ENCODE measurements at places on chromosomes 1 and 21. TPM values are rescaled to one million over a fixed set of nuclear protein-coding genes. Genes with fewer than 3 reads are reported as not detected.

NR1I3 gene
- not detected for total RNA-seq

CD34 gene
- 0.51 TPM for total RNA-seq

PGBD5 gene
- not detected for total RNA-seq

- peak; percentile 18 for DNase-seq
Observed at GRCh38 chr1:100308777-100309176, 42.8 kb downstream of the RTCA start.

GRCh38 chr1:22919341-22920025 lies 53.2 kb downstream of the LACTBL1 start:
- DNase-seq, result no peak

DNA sequence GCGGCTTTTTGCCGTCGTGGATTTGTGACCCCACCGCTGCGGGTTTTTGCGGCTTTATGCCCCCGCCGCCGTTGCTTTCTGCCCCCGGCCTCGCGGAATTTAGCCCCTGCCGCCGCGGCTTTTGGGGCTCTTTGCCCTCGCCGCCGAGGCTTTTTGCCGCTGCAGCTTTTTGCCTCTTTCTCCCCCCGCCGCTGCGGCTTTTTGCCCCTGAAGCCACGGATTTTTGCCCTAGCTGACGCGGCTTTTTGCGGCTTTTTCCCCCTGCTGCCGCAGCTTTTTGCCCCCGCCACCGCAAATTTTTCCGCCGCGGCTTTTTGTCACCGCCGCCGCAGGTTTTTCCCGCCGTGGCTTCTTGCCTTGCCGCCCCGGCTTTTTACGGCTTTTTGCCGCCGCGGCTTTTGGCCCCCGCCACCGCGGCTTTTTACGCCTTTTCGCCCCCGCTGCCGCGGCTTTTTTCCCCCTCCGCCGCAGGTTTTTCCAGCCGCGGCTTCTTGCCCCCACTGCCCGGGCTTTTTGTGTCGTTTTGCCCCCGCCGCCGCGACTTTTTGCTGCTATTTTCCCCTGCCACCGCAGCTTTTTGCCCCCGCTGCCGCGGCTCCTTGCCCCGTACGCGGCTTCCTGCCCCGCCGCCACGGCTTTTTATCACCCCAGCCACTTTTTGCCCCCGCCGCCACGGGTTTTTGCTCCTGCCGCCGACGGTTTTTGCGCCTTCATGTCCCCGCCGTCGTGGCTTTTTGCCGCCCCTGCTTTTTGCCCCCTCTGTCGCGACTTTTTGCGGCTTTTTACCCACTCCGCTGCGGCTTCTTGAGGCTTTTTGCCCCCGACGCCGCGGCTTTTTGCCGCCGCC lies 3933.6 kb downstream of the SRGAP2C start:
- no peak for DNase-seq

Measured in HFFc6 (cell line).